ENCODE measurements at places on chromosomes 3 and 15.

DNA sequence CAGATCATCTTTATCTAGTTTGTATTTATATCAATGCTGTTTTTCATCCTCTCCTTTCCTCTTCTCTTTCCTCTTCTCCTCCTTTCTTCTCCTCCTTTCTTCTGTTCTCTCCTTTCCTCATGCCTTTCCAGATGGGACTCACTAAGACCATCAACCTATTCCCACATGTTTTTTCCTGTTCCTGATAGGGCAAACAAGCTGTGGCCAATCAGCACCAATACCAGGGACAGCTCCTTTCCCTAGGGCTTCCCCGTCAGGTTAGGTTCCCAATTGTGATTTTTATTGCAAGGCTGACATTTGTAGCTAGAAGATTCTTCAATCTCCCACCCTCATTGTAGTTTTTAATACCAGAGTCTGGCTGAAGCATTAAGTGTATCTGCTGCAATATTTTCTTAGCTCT lies 76.3 kb upstream of the COL8A1 start:
- DNase-seq: no peak

DNA sequence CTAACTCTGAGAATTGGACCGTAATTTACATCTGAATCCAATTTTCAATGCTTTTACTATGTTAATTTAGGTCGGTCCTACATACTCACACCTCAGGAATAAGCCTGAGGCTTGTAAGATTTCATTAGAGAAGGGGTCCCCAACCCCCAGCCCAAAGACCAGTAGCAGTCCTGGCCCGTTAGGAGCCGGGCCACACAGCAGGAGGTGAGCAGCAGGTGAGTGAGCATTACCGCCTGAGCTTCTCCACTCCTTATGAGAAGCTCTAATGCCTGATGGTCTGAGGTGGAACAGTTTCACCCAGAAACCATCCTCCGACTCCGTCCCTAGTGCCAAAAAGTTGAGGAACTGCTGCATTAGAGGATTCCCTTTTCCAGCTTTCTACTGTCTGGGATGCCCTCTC lies 757.3 kb downstream of the SI start:
- DNase-seq: no peak

DNA sequence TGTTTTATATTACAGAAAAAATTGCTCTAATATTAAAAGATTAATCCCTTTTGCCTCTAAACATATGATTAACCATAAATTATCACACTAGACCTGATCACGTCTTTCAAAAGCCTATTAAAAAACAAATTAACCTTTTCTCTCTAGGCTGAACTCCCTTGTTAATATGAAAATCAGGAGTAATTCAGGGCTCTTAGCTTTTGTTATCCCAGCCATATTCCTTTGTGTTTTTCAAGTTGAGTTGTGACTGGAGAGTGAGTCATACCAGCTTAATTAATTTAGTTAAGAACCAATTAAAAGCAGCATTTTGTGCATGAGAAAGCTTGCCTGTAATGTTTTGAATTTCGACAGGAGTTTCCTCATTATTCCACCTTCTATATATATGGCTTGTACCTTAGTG lies 385.8 kb downstream of the VGLL3 start:
- DNase-seq: no peak

DNA sequence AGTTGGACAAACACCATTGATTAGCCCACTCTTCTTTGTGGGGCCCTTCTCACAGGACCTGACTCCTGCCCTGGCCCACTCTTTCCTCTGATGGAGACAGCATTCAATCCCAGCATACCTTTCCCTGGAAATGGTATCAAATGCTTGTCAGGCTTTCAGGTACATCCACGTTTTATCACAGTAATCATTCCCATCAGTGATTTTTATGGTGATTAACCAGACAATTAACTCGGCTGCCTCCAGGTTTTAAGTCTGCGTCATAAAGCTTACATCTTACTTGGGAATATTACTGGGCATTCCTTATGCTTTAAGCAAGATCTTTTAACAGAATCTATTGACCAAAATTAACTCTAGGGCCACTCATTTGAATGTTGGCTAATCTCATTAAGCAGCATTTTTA lies 33.4 kb downstream of the LRRK1 start:
- no peak for DNase-seq

- DNase-seq: no peak
Observed at GRCh38 chr15:63044077-63044644, 1.6 kb downstream of the TPM1 start.

GRCh38 chr3:55185380-55185779 lies 257.5 kb upstream of the LRTM1 start:
- DNase-seq: no peak

- DNase-seq: no peak
Observed at GRCh38 chr3:170425491-170426239, 7.0 kb downstream of the CLDN11 start.

- DNase-seq: no peak
Observed at GRCh38 chr3:41688595-41689380, 273.1 kb downstream of the ULK4 start.

DNA sequence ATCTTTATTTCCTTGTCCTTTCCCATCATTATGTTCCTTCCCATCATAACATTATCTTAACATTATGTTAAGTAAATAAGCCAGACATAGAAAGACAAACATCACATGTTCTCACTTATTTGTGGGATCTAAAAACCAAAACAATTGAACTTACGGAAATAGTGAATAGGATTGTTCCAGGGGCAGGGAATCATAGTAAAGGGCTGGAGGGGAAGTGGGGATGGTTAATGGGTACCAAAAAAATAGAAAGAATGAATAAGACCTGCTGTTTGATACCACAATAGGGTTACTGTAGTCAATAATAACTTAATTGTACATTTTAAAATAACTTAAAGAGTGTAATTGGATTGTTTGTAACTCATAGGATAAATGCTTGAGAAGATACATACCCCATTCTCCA lies 36.7 kb upstream of the MBNL1 start:
- no peak for DNase-seq

- DNase-seq: no peak
Observed at GRCh38 chr15:70427167-70428120, 329.7 kb upstream of the TLE3 start.

- DNase-seq: no peak
Observed at GRCh38 chr3:188315553-188315952, 161.6 kb downstream of the LPP start.

DNA sequence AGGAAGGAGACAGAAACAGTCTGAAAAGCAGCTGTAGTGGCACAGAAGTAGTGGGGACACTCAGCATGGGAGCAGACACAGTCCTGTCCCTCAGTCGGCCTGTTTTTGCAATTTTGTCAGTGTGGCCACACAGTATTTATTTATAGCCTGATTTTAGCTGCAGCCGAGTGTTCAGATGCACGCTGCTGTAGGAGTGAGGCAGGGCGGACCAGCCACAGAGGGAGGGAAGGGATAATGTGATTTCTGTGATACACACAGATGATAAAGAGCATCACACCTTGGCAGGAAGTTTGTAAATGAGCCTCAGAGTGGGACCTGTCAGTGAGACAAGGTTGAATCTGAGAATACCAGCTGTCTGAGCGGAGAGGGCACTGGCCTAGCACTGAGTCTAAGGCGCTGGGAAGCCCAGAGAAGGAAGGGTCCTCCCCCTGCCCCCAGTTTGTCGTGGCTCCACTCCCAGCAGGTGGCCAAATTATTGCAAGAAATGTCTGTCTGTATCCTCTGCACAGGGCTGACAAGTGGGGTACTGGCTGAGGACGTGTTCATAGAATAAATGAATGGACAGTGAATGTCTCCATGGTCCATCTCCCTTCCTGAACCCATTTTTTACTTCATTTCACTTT lies 3.8 kb downstream of the PSTPIP1 start:
- DNase-seq: no peak

DNA sequence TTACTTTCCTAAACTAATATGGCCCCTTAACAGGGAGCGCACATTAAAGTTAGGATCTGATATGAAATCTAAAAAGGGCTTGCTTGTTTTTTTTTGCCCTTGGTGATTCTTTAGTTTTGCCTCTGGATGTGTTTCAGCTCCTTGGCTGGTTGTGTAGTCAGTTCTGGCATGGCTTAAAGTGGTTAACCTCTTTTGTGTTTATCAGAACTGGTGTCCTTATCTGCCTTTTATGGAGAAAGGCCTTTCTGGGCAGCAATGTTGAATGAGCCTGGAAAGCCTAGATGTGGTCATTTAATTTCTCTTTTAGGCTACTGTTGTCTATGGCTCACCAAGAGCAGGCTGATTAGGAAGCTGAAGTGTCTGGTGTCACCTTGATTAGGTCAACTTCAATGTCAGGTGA lies 254.5 kb upstream of the ROPN1 start:
- DNase-seq: no peak

DNA sequence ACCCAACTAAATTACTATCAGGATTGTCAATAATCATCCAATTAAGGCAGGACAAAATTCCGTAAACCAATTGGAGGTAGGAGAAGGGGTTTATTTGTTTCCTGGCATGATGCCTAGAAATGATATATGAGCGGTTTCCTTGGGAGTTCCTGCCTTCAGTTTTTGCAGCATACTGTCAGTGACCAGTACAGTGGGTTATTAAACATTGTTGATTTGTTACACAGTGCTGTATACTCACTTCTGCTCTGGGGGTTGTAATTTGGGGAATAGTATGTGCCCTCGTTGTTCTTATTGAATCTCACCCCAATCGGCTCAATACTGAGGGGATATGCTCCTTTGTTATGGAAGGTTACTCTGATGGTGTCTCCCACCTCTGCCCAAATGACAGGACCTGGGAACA lies 22.2 kb downstream of the CP start:
- DNase-seq: no peak

DNA sequence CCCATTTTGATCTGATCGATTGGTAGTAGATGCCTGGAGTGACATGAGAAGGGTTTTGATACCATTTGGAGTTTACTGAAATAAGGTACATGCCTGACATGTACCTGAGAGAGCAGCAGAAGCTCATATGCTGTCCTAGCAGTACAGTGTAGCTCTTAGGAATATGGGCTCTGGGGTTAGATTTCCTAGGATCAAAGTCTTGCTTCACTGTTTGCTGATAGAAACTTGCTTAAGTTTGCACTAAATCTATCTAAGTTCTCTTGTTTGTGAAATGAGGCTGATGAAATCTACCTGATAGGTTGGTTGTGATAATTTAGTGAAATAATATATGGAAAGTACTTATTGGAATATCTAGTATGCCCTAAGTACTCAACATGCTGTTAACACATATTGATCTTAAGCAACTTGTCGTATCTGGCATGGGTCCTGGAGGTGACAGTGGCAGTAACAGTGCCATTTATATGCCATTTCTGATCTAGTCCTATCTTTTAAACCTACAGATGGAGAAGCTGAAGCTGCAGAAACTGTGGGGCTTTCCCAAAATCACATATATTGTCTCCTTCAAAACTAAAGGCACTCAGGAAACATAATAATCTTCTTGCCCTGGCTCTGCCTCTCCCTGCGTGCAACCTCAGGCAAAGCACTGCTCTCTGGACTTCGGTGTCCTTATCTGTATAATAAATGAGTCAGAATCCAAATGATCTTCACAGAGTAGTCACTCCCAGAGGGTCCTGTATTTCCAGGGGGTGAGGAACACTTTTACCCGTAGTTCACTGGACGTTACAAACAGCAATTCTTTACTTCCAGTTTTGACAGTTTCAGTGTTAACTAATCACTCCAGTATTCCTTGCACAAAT lies 223.6 kb upstream of the SETMAR start:
- no peak for DNase-seq

DNA sequence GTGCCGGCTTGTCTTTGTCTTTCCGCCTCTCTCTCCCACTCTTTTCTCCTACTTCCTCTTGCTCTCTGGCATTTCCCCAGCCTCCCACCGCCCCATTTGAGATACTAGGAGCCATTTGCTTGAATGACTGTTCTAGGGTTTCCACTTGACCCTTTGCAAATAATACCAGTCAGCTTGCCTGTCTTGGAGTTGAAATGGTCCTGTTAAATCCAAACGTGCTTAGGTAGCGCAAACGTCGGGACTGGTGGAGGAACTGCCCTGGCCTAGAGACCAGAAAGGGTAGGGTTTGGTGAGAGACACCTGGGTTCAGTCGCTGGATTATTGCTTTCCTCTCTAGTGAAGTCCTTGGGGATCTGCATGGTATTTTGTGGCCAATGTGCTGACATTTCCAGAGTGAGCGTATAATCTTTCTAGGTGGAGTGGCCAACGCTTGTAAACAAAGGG lies 10.6 kb downstream of the ZIC1 start:
- DNase-seq: no peak

- no peak for DNase-seq
Observed at GRCh38 chr3:128408693-128409623, 57.7 kb downstream of the DNAJB8 start.

GRCh38 chr3:20698896-20699295 lies 512.9 kb upstream of the SGO1 start:
- no peak for DNase-seq

GRCh38 chr3:37825744-37826400 lies 35.8 kb upstream of the CTDSPL start:
- no peak for DNase-seq

DNA sequence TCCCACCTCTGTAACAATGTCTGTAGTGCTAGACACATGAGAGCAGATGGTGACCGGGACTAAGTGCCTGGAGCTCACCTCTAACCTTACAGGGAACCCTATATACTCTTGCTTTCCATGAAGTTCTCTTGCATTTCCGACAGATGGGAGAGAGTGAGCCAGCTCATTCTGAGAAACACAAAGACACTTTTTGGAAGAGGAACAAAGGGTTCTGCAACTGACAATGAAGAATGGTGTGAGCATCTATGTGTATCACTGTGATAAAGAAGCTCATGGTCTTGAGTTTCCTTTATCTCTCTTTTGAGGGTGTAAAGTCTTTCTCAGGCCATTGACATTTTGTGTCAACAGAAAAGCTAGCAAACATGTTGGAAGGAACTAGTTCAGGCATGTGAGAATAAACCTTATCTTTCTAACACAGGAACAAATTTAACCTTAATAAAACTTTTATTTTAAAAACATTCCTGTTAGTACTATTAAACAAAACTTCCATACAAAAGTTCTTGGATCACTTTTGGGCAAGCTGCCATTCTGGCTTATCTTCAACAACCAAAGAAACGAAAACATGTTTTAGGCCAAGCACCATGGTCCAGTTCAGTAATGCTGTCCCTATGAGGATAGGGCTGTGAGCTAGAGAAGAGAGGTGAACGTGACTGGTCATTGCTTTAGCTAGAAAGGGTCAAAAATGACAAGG lies 142.7 kb downstream of the THRB start:
- no peak for DNase-seq

DNA sequence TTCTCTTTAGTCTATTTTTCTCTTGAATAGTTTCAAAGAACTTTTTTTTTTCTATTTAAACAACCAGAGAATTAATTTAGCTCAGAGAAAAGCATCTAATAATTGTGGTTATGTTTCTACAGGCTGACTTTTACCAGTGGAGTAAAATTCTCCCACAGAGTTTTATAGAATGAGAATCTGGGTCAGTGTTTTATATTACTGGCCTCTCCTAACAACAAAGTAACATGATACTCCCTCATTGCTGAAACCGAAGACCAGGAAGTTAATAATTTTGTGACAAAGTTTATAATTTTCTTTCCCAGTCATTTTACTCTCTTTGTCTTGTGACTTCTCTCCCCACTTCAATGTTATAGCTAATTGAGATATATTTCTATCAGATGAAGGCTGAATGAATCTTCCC lies 946.9 kb downstream of the EPHA3 start:
- DNase-seq: no peak

GRCh38 chr3:139811331-139811730 lies 123.7 kb upstream of the CLSTN2 start:
- DNase-seq: no peak
